K562 (cell line): ENCODE measurements at places on chromosomes 1 and 21.

DNA sequence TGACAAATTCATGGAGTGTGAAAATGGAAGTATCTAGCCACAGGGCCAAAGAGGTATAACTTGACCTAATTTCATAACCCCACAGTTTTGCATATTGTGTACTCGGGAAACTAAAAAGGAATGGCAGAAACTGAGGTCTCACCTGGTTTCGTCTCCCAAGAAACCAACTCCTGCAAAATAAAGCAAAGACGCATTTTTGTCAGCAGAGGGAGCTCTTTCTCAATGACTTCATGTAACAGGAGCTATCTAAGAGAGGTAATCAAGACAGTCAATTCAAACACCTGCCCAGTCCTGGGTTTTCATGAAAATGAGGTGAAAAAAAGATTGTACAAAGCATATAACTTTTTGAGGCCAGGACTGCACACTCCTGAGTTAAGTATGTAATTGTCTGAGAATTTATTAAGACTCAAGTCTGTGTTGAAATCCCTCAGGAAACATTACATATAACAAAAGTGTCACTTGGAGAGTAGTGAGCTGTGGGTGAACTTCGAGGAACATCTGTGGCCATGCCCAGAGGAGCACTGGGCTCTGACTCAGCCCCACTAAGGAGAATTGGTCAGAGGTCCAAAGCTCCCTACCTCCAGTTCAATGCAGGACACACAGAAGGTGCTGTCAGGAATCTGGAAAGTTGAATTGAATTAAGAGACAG, 17.6 kb downstream of the FCRL4 start:
- DNase-seq, result peak; percentile 61

GRCh38 chr1:151820940-151821339, 10.7 kb downstream of the RORC start:
- no peak for DNase-seq

DNA sequence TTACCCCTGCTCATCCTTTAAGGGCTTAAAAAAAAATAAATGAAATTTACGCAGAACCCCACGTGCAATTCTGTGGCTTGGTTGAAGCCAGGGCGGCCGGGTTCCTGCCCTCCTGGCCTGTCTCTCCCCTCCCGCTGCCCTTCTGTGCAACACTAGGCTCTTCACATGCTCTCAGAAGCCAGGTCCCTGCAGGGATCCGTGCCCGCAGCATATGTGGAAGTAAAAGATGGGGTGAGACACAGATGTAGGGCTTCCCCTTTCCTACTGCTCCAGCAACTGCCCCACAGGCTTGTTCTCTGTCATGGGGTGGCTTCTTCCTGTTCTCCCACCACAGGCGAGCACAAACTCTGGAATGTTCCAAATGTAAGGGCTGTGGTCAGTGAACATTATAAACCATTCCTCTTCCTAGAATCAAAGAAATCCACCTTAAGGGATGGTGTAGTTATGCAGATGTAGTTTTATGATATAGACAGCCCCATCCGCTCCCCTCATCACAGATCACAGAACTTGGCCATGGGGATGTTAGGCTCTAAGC, 535.4 kb downstream of the KIF26B start:
- no peak for DNase-seq

- DNase-seq, result no peak
Observed at GRCh38 chr1:70043804-70044203, 161.6 kb downstream of the LRRC40 start.

DNA sequence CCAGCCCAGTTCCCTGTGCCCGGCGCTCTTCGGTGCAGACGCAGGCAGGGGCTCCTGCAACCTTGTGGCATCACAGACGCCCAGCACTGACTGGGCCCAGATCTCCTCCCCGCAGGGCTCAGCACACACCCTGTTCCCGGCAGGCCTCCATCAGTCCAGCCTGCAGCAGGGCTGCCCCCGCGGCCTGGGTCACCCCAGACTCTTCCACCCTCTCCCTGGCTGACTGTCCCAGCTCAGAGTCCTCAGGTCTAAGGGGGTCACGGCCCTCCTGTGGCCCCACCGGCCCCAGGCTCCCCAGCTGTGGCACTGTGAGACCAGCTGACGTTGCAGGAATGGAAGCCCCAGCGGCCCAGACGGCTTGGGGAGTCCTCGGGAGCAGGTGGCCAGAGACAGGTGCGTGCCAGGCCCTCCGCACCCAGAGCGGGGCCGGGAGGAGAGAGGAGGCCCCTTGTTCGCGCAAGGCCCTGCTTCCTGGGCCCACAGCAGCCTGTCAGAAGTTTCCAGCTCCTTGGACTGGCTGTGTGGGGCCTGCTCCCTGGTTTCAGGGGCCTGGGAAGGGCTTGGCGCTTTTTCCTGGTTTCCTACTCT, 4.2 kb downstream of the B3GALT6 start:
- DNase-seq, result no peak

DNA sequence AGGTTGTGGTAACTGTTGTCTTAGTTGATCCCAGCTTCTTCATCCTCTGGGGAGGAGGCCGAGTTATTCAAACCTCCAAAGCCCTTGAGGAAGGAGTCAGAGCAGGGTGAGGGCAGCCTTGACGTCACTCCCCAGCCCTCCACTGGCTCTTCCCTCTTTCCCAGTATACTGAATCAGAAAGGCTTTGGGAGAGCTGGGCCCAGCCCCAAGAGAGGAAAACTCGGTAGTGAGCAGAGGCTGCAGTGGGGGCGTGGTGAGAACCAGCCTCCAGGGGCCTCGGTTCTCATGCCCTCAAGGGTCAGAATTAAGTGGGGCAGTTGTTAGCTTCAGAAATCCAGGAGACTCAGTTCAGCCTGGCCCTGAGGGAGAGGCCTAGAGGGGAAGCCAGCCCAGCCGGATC, 1.8 kb upstream of the GJA4 start:
- DNase-seq, result no peak
